ENCODE measurements at places on chromosomes 16 and 17.

DNA sequence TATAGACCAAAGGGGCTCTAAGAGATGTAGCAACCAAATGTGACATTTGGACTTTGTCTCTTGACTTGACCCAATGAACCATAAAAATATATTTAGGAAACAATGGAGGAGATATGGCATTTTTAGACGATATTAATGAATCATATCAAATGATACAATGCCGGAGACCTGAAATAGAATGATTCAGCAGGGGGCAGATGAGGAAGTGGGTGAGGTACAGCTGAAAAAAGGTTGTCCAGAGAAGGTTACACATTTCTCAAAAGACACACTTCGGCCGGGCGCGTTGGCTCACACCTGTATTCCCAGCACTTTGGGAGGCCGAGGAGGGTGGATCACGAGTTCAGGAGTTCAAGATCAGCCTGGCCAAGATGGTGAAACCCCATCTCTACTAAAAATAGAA is 16.5 kb upstream of the SNN start:
- no peak for DNase-seq

GRCh38 chr17:77834170-77835115 is 124.1 kb upstream of the TNRC6C start:
- DNase-seq = no peak

DNA sequence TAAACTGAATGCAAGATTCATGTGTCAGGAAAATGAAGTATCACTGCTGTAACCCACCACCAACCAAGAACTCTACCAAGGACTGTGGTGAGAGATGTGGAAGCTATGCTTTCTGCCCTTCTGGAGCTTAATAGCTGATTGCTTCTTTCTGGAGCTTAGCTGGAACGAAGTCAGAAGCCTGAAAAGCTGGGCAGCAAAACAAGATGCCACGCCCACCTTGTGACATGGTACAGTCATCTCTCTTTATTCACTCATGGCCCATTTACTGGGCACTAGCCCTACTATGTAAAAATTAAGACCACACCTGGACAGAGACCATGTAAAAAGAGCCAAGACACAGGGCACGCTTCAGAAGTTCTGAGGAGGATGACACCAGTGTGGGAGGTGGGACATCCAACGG is 48.1 kb downstream of the TEX2 start:
- DNase-seq = no peak

- DNase-seq = no peak
These were observed 49.5 kb upstream of the CMIP start for GRCh38 chr16:81394966-81395655.

- no peak for DNase-seq
These were observed 20.1 kb downstream of the UBE2O start for GRCh38 chr17:76432712-76433336.

GRCh38 chr17:45228763-45229539 is 7.3 kb downstream of the FMNL1 start:
- DNase-seq = peak; percentile 87

Data from central memory CD4-positive, alpha-beta T cell (primary cell).